ENCODE measurements at places on chromosomes 7 and 10. TPM values are rescaled to one million over a fixed set of nuclear protein-coding genes. Genes with fewer than 3 reads are reported as not detected.

DNA sequence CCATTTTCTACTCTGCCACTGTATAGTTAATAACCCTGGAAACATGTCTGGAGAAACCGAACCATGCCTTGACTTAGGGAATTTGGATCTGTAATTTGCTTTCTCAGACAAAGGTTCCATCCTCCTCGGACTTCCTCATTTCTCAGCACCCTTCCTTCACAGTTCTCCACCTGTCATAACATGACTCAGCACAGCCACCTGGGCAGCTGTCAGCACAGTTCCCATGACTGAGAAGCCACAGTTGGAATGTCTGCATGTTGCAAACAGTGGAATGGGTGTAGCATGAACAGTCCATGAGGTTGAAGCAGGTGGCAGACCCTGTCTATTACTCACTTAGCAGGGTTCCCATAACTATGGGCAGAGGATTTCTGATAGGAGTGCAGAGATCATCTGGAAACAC is 634 bp upstream of the OR9A4 start:
- no peaks in the 10 kb centered on the region for H3K36me3 ChIP-seq
- no peak overlapping the region for H3K4me3 ChIP-seq
- H3K27ac ChIP-seq: no peak overlapping the region
- no peak for DNase-seq
- H3K4me1 ChIP-seq: no peaks in the 10 kb centered on the region

GRCh38 chr7:24299192-24299591 is 15.2 kb downstream of the NPY start:
- H3K27ac ChIP-seq: no peak overlapping the region
- H3K27me3 ChIP-seq: no peaks in the 10 kb centered on the region

- H3K36me3 ChIP-seq: no peaks in the 10 kb centered on the region
- H3K4me1 ChIP-seq: peaks cover 12% of the 10 kb centered on the region
- H3K27me3 ChIP-seq: no peaks in the 10 kb centered on the region
Measured at GRCh38 chr7:36171503-36171902, 18.4 kb downstream of the EEPD1 start.

DNA sequence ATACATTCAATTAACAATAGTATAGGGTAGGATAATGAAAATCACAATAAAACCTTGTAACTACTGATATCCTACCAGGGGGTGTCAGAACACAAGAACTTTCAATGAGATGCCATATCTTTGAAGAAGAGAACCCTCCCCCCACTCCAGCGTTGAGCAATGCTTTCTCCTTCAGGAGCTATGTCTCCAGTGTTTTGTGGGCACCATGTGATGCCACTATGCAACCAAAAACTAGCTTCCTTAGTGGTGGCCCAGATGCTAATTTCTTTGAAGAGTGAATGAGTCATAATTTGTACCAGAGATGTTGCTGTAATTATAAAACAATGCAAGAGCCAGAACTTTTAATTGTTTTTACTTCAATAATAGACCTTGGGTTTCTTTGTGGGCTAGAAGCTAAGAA is 76.0 kb upstream of the ADO start:
- no peak overlapping the region for H3K4me3 ChIP-seq
- DNase-seq: peak; percentile 55
- H3K4me1 ChIP-seq: peaks cover 4% of the 10 kb centered on the region
- H3K36me3 ChIP-seq: no peaks in the 10 kb centered on the region
- no peaks in the 10 kb centered on the region for H3K27me3 ChIP-seq

DNA sequence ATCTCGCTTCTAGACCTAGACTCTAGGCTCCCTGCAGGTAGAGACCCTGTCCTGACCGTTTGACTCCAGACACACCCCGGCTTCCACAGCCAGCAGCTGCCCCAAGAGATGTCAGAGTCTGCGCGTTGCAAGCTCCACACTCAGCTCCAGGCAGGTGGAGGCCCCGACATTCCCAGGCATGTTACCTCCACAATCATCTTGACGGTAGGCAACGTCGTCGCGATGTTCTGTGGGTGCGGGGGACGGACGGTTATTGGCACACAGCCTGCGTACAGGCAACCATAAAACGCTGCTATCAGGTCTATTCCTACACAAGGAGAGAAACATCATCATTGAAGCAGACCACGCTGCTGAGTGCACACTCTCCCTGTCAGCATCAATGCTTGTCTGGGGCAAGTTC is 213.2 kb downstream of the ZMYND11 start:
- no peak overlapping the region for H3K4me3 ChIP-seq
- no peaks in the 10 kb centered on the region for H3K27me3 ChIP-seq
- no peaks in the 10 kb centered on the region for H3K4me1 ChIP-seq
- DNase-seq: no peak

DNA sequence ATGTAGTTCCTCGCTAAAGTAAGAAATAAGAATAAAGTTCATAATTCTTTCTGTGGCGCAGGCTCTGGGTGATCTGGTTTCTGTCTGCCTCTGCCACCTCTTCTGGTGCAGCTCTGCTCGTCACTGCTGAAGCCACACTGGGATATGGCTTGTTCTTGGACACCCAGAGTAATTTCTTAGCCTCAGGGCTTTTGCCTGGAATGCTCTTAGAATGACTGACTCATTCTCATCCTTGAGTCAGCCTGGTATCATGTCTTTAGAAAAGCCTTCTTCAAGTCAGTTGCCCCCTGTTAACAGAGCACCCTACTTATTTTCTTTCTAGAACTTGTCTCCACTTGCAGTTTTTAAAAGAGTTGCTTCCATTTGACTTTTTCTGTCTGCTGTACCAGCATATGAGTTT is 2.0 kb downstream of the ZSCAN25 start:
- no peak for DNase-seq
- H3K4me3 ChIP-seq: no peak overlapping the region
- H3K27ac ChIP-seq: no peak overlapping the region

DNA sequence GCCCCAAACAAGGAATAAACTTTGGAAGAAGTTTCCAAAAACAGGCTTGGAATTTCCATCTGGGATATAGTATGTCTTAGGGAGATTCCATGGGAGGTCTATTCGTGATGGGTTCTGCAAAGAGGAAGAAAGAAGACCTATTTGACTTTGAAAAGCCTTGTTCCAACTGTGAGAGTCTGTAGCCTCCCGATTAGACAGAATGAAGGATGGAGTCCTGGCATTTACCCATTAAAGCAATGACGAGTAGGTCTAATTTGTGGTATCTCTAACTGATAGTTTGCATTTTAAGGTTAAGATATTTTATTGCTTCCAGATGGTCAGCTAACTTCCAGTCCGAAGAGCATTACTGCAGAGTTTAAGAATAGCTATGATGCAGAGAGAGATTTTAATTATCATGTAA is 19.5 kb upstream of the GALNT17 start:
- DNase-seq: no peak
- no peak overlapping the region for H3K27ac ChIP-seq
- no peaks in the 10 kb centered on the region for H3K4me1 ChIP-seq
- H3K4me3 ChIP-seq: no peak overlapping the region
- H3K27me3 ChIP-seq: no peaks in the 10 kb centered on the region

DNA sequence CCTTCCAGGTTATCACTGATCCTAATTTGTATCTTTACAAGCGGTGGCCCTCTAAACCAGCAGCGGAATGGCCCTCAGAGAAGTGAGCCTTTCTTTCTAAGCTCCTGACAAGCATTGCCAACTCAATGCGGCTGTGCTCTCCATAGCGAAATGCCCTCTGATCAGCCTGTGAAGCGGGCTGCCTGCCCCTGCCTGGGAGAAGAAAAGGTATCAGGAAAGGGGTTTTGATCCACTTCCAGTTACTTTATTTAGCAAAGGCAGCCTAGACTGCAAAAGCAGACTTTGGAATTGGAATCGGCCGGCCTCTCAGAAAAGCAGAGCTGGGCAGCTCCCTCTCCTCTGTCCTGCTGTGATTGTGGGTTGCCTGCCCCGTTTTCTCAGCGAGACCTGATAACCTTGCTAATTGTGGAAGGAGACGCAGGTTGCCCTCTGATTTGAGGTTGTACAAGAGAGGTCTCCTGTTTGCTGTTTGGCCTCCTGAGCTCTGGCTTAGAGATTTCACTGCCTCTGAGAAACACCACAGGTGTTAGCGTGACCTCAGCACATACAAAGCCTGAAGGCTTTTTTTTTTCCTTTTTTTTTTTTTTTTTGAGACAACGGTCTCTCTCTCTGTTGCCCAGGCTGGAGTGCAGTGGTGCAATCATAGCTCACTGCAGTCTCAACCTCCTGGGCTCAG is 53.9 kb upstream of the SH2B2 start:
- H3K4me1 ChIP-seq: no peaks in the 10 kb centered on the region
- no peaks in the 10 kb centered on the region for H3K27me3 ChIP-seq
- H3K36me3 ChIP-seq: peaks cover 72% of the 10 kb centered on the region

DNA sequence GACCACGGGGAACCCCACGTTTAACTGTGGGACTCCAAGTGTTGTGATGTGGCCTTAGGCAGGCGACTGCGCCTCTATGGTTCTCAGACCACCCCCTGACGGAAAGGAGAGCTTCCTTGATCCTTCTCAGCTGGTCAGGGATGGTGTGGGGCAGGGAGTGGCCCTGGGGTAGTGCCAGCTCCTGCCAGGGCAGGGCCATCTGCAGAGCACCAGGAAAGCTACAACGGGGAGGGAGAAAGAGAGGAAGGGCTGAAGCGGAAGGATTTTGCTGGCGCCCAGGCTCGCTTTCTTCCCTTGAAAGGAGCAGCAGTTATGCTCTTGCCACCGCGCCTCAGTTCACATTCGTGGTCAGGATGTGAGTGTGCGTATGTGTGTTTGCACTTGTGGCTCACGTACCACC is 74.9 kb upstream of the PCBD1 start:
- H3K4me3 ChIP-seq: no peak overlapping the region
- no peaks in the 10 kb centered on the region for H3K27me3 ChIP-seq
- H3K36me3 ChIP-seq: no peaks in the 10 kb centered on the region
- DNase-seq: no peak
- no peak overlapping the region for H3K27ac ChIP-seq

GRCh38 chr10:126592901-126593300 is 77.6 kb downstream of the C10orf90 start:
- no peaks in the 10 kb centered on the region for H3K36me3 ChIP-seq
- H3K4me1 ChIP-seq: no peaks in the 10 kb centered on the region
- no peak for DNase-seq
- H3K4me3 ChIP-seq: no peak overlapping the region
- no peaks in the 10 kb centered on the region for H3K27me3 ChIP-seq
- H3K27ac ChIP-seq: no peak overlapping the region

GRCh38 chr10:70513848-70514309 is 35.3 kb downstream of the PALD1 start:
- H3K4me1 ChIP-seq: peaks cover 62% of the 10 kb centered on the region
- H3K27me3 ChIP-seq: no peaks in the 10 kb centered on the region
- no peak overlapping the region for H3K27ac ChIP-seq
- no peak for DNase-seq
- no peaks in the 10 kb centered on the region for H3K36me3 ChIP-seq

The SUV39H2 gene
- total RNA-seq: 4.3 TPM

The EPHB6 gene
- total RNA-seq: 12.2 TPM

The MSMB gene
- 5.3 TPM for total RNA-seq

The CFAP70 gene
- 11.3 TPM for total RNA-seq
